ENCODE measurements at places on chromosomes 3 and 15.

DNA sequence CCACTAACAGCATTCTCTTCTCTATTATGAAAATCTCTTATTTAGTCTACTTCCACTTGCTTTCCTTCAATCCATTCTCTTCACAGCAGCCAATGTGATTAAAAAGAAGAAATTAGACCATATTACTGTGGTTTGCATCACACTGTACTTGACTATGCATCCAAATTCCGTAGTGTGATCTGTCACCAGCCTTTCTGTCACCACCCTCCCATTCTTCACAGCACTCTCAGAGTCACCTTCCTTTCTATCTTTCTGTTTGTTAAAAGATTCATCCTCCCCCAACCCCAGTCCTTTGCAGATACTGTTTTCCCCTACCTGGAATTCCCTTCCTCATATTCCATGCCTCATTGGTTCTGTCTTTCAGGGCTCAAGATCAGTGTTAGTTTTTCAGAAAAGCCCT lies 55.0 kb upstream of the ABHD10 start:
- DNase-seq, result no peak

DNA sequence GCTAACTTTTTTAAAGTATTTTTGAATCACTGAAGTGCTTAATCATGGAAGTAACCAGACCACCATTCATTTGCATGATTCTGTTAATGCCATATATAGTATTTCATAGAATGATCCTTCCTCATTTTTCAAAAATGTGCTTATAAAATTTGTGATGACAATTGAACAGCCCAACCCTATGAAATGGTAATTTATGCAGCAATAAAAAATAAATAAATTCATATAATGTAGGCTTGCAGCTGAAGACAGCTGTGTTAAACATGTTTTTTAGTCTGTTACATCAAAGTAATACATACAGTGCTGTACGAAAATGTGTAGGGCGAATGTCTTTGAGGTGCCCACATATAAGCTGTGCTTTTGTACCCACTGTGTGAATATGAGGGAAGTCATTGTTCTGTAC lies 131.7 kb downstream of the FILIP1L start:
- DNase-seq, result no peak

- no peak for DNase-seq
These were observed 57.5 kb upstream of the TRA2B start for GRCh38 chr3:185995352-185995751.

DNA sequence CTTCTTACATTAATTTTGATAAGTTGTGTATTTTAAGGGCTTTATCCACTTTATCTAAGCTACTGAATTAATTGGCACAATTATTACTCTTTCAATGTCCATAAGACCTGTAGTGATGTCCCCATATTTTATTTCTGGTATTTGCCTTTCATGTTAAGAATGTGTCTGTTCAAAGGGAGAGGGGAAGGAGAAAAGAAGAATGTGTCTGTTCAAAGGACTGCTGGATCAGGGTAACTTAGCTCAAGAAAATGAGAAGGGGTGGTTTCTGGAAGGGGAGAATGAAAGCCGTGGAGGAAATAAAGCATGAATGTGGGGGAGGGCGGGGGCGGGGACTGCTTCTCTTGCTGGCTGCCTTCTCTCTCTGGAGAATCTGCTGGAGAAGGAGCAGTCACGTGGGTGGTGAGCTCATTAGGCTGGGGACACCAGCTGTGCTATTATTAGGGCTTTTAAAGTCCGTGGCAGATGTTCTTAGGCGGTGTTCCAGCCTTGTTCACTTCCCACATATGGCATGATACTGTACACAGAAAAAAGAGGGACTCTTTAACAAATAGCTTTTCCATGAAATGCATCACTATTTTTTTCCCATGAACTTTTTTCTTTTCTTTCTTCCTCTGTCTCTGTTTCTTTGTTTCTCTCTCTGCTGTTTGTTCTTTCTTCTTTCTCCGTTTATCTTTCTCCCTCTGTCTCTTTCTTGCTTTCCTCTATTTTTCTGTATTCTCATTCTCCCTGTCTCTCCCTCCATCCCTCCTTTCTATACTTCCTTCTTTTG lies 63.7 kb upstream of the ULK4 start:
- DNase-seq, result no peak

- DNase-seq, result no peak
These were observed 21.4 kb downstream of the ZBTB38 start for GRCh38 chr3:141389703-141390102.
